ENCODE measurements at places on chromosomes 6 and 20.

GRCh38 chr20:46169245-46170171 is 51.4 kb downstream of the CD40 start:
- DNase-seq, result no peak

DNA sequence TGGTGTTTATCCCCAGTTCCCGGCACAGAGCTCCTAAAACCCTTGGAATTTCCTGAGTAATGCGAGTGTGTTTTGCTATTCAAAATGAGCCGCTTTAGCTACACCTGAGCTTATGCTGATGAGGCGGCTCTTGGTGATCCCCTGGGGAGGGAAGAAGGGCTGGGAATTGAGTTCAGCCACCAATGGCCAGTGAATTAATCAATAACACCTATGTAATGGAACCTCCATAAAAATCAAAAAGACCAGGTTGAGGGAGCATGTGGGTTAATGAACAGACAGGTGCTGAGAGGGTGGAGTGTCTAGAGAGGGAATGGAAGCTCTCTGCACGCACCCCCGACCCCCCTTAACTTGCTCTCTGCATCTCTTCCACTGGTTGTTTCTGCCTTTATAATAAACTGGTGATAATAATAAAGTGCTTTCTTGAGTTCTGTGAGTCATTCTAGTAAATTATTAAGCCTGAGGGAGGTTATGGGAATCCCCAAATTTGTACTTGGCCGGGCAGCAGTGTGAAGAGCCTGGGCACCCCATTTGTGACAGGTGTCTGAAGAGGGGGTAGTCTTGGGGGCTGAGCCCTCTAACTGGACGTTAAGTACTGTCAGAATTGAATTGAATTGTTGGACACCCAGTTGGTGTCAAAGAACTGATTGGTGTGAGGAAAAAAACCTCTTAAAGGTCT is 24.6 kb upstream of the SERPINB1 start:
- DNase-seq, result no peak

- DNase-seq, result no peak
These were observed at the start of gene BNIP5 for GRCh38 chr6:36336779-36337241. Gene BNIP5 (minus strand): TSS chr6:36336888. CDS start chr6:36330690, 6,198 bp downstream.

- DNase-seq, result no peak
These were observed 39.4 kb upstream of the KCNK5 start for GRCh38 chr6:39268721-39269120.

GRCh38 chr6:46655803-46656202 is 3.0 kb downstream of the SLC25A27 start:
- no peak for DNase-seq

GRCh38 chr6:36343109-36343680 is 6.5 kb upstream of the BNIP5 start:
- no peak for DNase-seq

GRCh38 chr6:55772730-55773129 is 102.7 kb downstream of the BMP5 start:
- DNase-seq, result no peak

GRCh38 chr6:14309951-14310445 is 192.4 kb downstream of the CD83 start:
- no peak for DNase-seq

GRCh38 chr6:152316024-152316423 is 321.1 kb downstream of the SYNE1 start:
- no peak for DNase-seq

- DNase-seq, result no peak
These were observed 42.2 kb downstream of the CEBPB start for GRCh38 chr20:50232651-50233324.

DNA sequence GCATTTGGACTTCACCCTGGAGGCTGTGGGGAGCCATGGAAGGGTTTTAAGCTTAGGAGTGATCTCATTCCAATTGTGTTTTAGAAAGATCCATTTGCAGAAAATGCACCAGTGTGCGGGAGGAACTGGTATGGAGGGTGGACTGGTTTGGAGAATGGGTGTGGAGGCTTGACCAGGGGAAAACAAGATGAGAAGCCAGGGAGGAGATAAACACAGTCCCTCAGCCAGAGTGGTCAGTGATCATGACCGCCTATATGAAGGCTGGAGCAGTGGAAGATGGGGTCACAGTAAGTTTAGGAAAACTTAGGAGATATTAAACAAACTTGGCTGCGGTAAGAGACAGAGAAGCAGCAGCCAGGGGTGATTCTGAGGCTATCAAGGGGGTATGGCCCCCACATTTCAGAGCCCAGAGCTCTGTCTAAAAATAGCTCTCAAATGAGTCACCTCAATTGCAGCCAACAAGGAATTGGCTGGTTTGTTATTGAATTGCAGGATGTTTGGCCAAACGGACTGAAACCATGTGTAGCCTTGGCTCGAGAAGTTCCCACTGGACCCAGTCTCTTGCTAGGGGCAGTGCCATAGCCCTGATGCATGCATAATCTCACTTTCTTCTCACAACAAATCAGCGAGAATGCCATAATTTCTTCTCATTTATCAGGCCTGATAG is 159.9 kb upstream of the TOP1 start:
- peak; percentile 14 for DNase-seq

GRCh38 chr6:119197271-119197670 is 118.8 kb upstream of the FAM184A start:
- DNase-seq, result no peak

DNA sequence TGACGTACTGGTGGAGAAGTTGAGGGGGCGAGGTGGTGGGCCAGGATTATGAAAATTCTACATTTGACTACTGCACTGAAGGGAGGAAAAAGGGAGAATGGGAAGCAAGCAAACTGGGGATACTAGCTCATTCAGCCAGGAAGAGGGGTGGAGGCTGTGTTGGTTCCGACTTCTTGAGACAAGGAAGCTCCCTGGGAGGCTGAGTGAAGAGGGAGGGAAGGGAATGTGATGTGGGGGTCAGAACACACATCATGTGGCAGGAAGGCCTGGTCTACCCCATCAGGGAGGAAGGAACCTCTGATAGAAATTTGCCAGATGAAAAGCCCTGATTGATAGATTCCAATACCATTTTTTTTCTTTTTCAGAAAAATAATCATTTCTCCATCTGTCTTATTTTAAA is 28.8 kb upstream of the MCHR2 start:
- DNase-seq, result no peak

DNA sequence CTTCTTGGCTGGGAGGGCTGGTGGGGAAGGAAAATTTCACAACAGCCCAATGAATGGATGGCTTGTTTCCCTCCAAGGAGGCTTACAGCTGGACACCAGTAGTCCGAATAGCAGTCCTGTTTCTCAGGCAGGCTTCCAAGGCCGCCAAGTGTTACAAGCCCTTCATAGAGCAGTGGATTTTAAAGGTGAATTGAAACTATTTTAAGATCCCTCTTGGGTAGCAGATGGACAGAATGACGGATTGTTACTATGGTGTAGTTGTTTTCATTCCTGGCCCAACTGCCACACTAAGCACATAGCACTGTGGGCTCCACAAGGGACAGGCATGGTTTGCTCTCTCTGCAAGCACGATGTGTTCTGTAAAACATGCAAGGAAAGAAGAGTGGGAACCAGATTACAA is 203.3 kb upstream of the TAB2 start:
- DNase-seq, result peak; percentile 41

DNA sequence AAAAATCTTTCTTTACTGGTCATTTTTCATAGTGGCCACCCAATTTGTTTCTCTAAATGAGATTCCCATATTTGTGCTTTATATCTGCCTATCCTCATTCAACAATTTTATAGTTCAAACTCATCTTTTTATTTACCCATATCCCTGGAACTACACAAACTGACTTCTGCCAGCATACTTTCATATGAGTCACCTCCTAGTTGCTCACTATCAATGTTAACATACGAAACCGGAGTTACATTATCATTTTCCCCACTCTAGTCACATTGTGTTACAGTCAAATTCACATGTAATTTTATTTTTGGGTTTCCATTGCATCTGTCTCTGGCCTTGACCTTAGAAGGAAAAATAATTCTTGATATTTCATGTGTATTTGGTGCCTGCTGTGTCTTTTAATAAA is 499.4 kb downstream of the MAFB start:
- DNase-seq, result no peak

DNA sequence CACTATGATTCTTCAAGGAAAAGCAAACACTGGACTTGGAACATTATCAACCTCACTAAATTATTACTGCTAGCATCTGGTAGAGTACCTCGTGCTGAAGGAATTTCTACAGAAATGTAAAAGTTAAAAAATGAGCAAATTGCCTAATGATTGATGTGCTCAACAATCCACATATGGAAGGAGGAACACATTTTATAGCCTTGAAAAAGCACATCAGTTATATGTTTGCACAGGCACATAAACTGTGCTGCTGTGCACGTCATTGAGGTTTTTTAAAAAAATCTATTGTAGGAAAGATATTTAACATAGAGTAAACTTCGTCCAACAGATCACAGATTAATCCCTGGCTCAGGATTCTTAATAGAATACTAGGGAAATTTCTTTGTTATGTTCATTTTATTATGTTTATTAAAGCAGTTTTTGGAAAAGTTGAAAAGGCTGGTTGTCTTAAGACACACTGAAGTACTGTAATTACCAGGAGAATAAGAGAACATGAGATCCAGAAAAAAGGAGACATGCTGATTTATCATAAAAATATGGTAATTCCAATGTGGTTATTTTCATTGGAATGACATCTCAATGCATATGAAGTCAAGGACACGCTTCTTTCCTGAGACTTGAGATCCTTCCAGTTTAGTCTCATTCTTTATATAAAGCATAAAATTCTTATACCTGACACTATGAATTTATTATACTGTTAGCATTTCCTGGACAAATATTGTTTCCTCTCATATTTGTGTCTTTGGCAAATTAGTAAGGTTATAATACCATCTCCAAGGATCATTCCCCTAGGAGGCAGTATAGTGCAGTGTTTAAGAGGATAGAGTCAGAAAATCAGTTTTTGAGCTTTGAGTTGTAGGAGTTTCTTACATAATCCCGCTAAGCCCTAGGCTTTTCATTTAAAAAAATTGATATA is 511.1 kb downstream of the TENT5A start:
- no peak for DNase-seq

DNA sequence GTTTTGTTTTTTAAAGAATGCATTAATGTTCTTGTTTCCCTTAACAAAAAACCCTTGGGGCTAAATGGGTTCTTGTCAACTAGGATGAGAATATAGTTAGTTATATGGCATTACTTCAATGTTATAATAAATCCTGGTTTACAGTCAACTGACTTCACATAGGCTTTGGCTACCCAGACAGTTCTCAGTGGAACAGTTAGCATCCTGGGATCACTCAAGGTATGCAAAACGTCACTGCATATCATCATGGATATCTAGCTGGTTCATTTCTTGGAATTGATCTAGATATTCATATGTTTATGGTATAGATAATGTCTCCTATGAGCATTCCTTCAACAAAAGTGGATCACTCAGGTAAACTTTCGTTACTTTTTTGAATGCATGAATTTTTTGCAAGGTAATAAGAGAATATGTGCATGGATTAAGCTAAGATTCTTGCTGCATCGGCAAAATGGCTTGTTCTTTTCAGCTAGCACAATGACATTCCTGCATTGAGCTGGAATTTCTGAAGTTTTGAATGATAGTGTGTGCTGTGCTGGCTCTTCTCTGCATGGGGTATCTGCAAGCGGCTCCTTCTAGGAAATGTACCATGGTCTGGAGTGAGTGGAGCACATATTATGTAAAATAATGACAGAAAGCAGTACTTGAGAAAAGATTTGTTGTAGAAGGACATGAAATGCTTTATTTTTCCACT is 138.9 kb downstream of the ADGRG6 start:
- DNase-seq, result no peak

DNA sequence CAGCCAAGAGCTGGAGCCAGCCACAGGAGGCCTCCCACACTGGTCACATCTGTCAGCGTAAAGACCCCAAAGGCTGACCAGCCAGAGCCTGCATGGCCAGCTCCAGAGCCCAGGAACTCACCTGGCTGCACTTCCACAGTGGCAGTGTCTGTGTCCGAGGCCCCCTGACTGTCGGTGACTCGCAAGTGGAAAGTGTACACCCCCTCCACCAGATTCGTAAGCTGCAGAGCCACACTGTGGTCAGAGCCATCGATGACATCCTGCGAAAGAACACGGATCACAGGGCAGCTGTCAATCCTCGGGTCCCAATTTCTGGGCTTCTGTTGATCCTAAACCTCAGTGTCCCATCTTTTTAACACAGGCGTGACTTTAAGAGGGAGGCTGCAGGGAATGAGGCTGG is 69.3 kb downstream of the ALDH5A1 start:
- no peak for DNase-seq

DNA sequence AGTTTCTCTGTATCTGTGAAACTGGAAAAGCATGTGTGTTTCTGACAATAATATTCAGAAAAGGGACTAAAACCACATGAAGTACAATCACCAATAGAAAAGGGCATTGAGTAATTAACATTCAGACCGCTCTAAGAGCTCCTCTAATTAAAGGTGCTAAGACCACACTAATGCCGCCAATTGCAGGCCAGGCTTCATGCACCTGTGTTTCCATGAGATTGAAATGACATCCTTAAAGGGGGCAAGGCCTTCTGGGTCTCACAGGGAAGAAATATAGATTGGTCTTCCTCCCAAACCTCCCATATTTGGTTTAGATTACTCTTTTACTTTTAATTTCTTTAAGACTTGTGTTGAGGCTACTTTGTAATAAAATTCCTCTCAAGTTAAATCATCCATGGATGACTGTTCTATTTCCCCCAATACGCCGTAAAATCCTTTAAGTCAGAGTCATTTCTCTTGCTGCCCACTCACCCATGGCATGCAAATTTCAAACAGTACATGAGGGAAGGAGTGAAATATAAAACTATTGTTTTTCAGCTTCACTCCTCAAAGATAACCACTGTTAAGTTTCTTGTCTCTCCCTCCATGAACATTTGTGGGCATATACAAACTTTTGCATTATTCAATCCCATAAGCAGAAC is 110.6 kb downstream of the UBE3D start:
- DNase-seq, result no peak

DNA sequence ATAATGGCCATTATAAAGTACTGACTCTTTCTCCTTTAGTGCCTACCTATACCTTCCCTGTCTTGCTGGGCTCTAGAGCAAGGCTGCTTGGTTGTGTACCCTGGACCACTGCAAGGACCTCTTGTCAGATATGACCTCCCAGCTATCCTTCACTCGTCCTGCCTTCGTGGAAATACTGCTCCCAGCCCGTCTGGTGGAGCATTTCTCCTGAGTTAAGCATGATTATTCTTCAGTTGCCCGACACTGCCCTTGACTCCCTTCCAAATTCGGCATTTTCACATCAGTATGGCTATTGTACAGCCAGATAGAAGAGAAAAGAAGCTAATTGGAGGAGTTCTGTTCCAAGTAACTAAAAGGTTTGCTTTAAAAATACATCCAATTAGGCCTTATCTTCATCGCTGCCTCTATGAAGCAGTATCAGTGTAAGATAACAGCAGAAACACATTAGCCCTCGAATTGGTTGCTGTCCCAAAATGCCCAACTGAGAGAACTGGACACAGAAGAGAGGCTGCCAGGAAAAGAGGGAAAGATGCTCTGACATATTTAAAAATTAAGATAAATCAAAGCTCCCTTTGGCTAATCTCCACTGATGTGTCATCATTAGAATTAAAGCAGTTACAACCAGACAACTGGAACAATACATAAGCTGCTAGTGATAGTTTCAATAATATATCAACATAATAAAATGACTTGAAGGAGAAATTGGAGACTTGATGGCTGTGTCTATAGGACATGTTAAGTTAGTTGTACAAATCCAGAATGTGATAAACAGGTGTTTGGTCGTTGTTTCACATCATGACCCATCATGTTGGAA is 54.4 kb downstream of the OPRM1 start:
- no peak for DNase-seq

- DNase-seq, result no peak
These were observed 46.3 kb downstream of the BTBD9 start for GRCh38 chr6:38593409-38593808.
